Hippocampal formation (tissue), 2 donors: ENCODE measurements at places on chromosomes 1 and 21.

DNA sequence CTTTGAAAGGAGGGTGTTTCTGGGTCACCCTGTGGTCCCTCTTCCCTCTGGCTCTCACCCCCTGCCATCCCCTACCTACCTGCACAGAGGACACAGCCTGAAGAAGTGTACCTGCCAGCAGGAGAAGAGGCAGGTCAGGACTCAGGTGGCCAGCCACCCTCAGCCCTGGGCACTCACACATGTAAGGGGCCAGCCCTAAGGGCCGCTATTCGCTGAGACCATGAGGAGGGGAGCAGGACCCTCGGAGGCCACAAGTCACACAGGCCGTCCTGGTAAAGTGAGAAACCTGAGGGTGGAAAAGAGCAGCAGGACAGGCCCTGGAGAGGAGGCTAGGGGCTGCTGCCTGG lies 1.2 kb downstream of the ZNF692 start:
- no peak for DNase-seq

GRCh38 chr1:246114369-246114768 lies 392.7 kb downstream of the SMYD3 start:
- no peak for DNase-seq

DNA sequence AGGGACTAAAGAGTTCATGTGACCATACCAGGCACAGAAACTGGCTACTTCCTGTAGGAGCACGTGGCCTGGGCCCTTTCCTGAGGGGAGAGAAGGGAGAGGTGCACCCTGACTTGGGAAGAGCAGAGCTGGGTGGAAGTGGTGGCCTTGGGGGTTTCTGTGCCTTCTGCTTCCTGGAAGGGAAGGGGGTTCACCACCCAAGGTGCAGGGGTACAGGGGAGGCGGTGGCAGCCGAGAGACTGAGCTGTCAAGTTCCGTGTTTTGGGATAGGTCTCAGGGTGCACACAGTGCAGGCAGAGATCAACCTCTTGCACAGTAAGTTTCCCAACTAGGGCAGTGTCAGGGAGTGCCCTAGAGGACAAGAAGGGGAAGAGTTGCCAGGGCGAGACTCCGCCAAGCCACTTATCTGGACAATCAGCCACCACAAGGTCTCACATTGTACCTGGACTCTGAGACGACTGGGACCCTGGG lies 10.1 kb downstream of the HECTD3 start:
- no peak for DNase-seq

DNA sequence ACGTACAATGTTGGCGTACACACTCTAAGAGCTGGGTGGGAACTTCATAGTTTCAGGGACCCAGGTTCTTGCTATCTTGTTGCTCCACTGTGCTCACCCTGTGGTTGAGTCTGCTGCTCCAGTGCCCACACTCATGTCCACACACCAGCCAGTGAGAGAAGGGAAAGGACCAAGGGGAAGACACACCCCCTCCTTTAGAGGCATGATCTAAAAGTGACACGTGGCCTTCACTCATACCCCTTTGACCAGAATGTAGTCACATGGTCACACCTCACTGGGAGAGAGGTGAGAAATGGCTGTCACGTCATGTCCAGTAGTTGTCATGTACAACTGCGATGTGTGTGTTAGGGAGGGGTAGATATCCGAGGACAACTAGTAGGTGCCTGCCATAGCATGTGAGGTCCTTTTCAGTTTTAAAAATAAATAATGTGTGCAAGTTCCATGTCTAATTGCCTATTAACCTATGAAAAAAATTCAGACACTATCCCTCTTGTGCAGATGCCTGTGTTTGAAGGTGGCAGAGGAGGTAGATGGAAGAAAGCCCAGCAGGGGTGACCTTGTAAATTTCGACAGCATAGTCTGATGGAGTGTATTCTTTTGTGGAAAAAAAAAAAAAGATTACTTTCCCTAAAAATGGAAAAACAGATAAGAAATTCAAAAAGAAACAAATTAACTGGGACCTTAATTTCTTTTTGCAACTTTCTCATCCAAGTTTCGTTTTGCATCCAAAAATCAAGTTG lies 149.6 kb downstream of the C1orf21 start:
- DNase-seq = no peak

DNA sequence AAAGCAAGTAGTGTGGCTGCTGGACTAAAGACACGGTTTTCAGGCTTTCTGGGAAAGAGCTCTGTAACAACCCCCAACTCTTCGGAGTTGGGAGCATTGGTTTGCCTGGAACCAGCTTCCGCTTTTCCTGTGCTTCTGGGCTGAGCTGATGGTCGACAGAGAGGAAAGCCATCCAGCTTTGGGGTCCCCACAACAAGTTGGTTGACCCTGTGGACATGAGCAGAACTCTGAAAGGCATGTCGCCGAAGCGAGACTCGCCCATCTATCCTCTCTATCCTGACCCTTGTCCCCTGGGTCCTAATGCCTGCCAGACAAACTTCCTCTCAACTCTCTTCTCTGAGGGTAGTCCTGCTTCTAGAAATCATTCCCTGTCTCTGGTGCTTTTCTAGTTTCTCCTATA lies 31.9 kb upstream of the FCGR2A start:
- DNase-seq = no peak

DNA sequence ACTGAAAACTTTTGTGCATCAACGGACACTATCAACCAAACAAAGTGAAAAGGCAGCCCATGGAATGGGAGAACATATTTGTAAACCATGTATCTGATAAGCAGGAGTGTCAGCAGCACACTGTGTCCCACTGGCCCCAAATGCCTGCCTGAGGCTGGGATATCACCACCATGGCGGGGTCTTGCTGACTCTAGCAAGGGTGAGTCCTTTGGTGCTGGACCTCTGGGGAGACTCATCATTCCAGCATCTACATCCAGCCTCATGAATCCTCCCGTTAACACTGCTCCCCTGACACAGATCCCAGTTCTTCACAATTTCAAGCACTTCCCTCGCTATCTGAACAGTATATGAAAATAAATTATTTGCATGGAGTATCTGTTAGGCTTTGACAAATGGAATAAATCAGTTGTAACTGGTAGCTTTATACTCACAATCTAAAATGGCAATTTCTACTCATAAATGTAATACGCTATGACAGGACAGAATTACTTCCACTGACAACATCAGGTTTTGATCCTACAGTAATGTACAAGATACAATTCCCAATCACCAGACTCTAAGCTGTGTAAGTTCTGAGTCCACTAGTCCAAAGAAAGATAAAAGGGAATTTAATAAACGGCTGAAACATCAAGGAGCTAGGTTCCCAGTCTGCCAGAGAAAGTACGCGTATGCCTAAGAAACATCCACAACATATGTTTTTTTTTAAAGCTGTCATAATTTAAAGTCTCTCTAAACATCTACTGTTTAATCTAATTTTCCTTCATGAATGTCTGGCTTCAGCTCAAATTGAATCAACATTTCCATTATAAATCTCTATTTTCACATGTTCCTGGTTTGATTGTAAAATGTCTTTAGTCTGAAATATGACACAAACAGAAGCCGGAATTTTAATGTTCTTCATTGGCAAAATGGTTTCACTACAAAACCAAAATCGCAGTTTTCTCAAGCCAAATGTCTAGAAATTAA lies 95.1 kb downstream of the SIPA1L2 start:
- no peak for DNase-seq

GRCh38 chr1:74637296-74637695 lies 36.3 kb downstream of the ERICH3 start:
- no peak for DNase-seq

DNA sequence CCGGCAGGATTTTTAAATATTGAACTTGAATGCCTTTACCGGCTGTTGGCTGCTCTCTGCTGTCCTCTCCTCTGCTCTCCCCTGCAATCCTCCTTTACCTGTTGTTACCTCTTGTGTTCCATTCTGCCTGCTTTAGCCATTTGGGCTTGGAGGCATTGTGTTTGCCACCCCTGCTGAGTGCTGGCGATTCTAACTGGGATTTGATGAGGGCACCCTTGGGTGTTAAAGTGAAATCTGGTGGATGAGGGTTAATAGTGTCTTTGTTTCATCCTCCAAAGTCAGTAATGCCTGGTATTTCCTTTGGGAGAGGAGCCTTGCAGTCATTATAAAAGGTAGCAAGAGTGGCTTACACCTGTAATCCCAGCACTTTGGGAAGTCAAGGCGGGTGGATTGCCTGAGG lies 9.9 kb downstream of the SZRD1 start:
- no peak for DNase-seq

- no peak for DNase-seq
Observed at GRCh38 chr1:24491577-24492360, 10.9 kb upstream of the RCAN3 start.
